AG08395 (cell line): ENCODE measurements at places on chromosomes 2 and 18.

- no peak for DNase-seq
Observed at GRCh38 chr2:30530346-30530745, 83.3 kb downstream of the LCLAT1 start.

- DNase-seq: no peak
Observed at GRCh38 chr2:240390091-240391073, 45.1 kb upstream of the GPC1 start.

- no peak for DNase-seq
Observed at GRCh38 chr2:108554528-108554927, 20.3 kb downstream of the LIMS1 start.

DNA sequence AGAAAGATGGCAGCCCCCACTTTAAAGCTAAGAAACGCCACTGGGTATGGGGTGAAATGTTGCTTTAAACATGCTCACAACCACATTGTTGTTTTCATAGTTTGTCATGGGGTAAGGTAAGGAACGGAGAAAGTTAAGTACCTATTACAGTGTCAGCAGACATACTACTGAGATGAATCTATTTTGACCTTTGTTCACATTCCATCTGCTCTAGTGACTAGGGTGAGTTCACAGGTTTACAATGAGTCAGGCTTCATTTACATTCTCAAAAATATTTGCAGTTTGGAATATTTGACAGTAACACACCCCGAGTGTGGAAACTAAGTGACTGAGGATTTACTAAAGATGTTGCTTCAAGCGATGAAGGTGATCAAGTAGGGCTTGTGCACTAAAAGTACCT is 428.7 kb upstream of the ACVR2A start:
- DNase-seq: no peak

DNA sequence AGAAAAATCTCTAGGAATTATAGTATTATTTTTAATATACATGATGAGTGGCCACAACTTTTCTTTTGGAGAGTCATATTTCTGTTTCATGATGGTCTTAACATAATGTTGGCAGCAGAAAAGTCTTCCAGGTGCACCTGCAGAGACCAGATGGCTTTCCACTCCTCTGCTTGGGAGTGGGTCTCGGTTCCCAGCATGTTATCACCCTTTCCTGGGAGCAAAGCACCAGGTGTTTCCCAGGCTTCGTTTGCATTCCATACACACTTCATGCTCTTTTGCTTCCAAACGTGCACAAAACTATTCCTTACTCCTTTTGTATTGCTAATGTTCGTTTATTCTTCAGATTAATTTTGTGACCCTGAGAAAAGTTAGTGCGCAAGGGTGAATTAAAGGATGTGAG is 305.2 kb downstream of the CDH2 start:
- DNase-seq: no peak
